ENCODE measurements at places on chromosomes 12 and 14.

GRCh38 chr12:40587421-40587820 lies 104.8 kb upstream of the CNTN1 start:
- no peak for DNase-seq

DNA sequence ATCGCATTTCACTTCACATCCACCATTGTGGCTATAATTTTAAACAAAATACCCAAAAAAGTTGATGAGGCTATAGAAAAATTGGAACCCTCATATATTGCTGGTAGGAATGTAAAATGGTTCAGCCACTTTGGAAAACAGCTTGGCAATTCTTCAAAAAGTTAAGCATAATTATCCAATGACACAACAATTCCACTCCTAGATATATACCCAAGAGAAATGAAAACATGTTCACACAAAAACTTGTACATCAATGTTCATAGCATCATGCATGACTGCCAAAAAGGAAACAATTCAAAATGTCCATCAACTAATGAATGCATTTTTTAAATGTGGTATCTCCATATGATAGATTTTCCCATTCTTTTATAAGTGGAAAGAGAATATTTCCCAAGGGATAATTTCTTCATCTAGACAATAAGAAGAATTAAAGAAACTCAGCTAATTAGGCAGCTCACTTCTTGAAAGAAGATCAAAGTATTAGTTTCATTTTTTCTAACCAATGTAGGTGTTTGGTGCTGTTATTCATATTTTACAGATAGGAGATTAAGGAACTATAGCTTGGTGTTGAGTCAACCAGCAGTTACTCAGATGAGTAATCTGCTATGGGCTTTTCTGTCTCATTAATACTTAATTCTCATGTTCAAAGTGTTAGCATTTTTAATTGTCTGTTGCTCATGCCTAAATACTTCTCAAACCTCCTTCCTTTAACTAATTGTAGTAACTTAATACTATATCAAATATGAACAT lies 32.8 kb downstream of the YEATS4 start:
- DNase-seq, result no peak

GRCh38 chr14:88064841-88065240 lies 59.9 kb downstream of the GPR65 start:
- no peak for DNase-seq

GRCh38 chr12:67471810-67472209 lies 176.7 kb upstream of the DYRK2 start:
- DNase-seq, result no peak

DNA sequence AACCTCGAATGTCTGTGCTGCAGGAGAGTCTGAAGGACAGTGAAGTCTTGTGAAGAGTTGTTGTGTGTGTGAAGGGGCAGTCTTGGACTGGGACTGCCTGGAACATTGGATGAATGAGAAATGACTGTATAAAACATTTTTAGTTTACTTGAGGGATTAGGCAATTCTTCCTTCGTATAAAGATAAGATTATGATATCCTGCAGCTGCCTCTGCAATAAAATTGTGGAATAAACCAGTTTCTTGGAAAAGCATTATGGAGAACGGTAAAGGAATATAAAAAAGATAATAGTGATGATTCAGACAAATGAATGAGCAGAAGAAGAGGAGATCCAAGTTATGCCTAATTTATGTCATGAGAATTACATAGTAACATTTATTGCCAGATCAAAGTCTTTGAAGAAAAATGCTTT lies 30.9 kb upstream of the LUM start:
- no peak for DNase-seq

DNA sequence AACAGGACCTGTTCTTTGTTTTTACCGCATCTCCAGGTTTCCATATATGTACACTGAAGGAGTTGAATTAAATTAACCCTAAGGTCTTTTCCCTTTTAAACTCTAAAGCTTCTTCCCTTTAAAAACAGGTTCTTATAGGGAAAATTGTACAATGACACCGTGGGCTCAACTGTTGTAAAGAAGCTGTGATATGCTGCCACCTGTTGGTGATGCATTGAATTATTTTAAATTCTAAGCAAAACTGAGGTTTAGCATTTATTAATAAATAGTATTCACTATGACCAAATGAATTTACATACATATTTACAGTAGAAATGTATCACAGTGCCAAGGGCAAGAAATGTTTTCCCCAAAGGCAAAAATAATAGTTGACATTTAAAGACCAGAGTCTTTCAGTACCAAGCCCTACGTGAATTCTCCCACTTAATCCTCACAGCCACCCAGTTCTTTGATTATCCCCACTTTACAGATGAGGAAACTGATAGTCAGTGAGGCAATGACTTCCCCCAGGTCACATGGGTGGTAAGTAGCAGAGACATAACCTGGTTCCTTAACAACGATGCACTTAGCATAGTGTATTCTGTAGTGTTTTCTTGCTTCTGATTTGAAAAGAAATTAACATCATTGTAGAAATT lies 35.7 kb upstream of the TMEM263 start:
- DNase-seq, result peak; percentile 61

DNA sequence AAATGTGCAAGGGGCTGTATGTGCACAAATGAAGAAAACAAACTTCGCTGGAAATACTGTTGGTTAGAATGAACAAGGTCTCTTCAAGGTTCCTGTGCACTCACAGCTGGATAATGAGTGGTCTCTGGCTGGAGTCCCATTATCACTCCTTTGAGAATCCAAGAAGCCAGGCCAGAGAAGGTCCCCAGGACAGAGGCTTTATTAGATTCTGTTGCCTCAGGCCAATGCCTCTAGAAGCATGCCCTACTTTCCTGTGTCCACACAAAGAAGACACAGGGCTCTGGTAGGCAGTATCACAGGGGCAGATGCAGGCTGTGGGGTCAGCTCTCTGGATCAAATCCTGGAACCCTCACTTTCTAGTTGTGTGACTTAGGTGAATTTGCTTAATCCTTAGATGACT lies 384.7 kb downstream of the GRIN2B start:
- no peak for DNase-seq

GRCh38 chr12:46609674-46610073 lies 216.1 kb downstream of the SLC38A4 start:
- DNase-seq, result no peak

DNA sequence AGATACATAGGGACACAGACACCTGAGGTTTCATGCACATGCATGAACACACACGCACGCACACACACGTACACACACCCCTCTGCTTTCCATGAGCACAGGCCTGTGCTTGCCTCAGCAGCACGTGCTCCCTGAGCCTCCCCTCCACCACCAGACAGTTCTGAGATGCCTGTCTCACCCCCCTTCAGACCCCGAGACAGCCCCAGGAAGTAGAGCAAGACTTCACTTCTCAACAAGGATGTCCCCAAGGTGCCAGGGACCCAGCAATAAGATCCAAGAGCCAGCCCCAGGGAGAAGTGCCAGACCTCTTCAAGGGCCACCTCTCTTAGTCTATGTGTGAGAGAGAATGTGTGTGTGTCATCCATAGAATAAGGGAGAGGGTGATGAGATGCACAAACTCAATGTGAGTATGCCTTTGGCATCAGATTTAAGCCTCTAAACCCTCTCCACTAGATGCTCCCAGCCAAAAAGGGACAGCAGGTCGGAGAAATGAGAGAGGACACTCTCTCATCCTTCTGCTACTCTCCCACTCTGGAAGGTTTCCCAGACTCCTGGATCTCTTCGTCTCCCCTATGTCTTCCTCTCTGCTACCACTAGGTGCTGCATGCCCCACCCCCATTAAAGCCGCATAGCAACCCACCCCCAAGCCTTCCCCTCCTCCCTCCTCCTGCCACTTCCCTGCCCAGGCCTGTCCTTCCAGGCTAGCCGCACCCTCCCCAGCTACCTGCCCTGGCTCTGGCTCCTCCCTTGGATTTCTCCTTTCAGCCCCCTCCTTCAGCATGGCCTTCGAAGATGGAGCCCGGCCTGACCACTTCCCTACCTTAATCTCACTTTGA lies 7.7 kb downstream of the RARG start:
- no peak for DNase-seq

- DNase-seq, result no peak
These were observed 227.3 kb upstream of the RTL1 start for GRCh38 chr14:101130861-101131260.

- no peak for DNase-seq
These were observed 745 bp downstream of the PCK2 start for GRCh38 chr14:24094841-24095270.

DNA sequence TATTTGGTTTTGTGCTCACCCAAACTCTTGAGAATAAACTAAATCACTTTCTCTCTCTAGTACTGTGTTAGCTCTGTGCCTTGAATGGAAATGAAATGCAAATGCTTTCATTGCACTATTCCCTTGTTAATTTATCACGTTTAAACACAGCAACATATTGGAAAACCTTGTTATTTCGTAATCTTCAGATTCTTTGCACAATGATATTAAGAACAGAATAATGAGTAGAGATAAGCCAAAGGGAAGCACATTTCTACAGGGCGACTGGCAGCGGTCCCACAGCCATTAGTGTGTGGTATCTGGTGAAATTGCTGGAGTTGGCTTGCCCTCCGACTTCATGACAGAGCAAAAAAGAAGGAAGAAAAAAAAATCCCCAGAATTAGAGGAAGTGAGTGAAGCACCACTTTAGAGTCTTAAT lies 166.1 kb upstream of the E2F7 start:
- DNase-seq, result no peak

GRCh38 chr12:111886662-111887545 lies 44.9 kb downstream of the MAPKAPK5 start:
- no peak for DNase-seq
